ENCODE measurements at places on chromosomes 1 and 21.

DNA sequence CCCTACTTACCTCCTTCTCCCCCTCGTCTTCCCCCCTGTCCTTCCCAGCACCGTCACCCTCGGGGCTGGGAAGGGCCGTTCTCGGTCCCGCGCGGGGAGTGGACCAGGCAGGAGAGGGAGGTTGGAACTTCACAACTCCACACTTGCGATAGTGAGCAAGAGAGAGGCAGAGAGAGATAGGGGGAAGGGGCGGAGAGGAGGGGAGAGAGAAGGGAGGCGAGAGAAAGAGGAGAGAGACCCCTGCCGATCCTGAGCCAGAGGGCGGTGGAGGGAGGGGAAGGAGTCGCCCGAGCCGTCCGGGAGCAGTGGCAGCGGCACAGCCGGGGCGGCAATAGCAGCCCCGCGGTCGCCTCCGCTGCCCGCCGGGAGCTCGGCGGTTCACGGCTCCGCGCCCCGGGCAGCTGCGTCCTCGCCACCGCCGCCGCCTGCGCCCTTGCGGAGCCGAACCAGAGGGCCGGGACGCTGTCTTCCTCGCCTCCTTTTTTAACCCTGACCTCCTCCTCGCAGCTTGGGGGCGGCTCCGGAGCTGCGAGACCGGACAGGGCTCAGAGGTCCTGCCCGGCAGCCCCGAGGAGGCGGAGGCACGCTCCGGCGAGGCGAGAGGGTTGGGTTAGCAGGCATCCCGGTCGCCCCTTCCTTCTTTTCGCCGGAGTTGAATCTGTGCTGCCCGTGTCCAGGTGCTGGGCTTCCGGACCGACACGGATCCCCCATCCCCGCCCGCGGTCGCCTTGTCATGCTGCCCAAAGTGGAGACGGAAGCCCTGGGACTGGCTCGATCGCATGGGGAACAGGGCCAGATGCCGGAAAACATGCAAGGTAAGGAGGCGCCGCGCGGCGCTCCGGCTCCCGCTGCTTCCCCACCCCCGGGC lies 11.7 kb downstream of the NR5A2 start:
- no peak for DNase-seq

DNA sequence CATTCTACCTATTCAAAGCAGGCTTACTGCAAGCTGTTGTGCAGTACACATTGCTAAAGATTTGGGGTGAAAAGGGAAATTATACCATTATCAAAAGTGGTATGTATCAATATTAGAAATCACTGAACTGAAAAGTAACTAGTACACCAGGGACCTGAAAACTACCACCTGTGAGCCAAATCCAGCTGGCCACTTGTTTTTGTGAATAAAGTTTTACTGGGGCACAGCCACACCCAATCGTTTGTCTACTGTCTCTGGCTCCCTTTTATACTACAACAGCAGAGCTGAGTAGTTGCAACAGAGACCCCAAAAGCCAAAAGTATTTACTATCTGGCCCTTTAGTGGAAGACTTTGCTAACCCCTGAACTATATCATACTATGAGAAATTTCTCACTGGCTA lies 13.8 kb upstream of the CR1L start:
- no peak for DNase-seq

GRCh38 chr1:178784131-178784536 lies 59.1 kb downstream of the RALGPS2 start:
- DNase-seq: no peak

DNA sequence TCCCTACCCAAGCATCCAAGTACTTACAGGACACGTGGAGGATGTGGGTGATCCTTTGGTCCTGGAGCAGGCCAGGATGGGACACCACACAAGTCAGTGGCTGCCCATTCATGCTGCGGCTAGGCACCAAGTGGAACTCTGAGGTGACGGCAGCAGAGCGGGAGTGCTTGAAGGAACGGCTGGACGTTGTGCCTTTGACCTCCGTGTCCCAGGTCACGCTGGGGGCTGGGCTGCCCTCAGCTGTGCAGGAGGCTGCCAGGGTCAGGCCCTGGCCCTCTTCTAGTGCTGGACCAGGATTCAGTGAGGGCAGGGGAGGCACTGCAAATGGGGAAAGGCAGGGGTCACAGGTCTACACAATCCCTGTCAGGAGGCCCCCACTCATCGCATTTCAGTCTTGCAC lies 7.7 kb upstream of the ARHGAP30 start:
- no peak for DNase-seq

DNA sequence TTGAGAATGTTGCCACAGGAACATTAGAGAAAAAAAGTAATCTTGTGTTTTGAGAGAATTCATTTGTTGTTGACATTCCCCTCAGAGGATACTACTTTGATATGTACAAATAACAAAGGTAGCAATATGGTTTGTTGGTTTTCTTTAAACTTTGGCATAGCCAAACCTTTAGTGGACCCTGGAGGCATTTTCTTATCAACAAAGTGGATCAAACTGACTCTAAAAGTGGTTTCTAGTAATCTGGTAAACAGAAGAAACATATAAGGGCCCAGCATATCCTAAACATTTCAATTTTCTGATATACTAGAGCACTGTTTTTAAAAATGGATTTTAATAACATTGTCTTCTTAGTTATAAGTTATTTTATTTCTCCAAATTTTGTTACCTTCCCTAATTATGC lies 29.8 kb downstream of the POU2F1 start:
- no peak for DNase-seq

DNA sequence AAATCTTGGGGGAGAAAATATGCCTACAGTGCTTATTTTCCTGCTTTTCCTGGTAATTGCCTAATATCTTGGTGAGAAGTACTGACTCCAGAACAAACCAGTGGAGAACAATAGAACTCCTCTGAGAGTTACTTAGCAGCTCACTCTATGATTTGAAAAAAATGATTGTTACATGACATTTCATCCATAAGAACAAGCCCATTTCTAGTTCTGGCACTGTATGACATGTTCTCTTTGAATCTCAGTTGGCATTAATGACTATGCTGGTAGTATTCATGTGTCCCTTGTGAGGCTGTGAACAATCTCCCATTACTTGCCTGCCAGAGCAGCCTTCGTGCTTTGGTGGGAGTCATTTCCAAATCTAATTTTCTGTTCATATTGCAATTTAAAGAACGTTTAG lies 58.0 kb downstream of the CLIC4 start:
- no peak for DNase-seq

GRCh38 chr1:74474585-74474984 lies 37.8 kb downstream of the LRRC53 start:
- no peak for DNase-seq

DNA sequence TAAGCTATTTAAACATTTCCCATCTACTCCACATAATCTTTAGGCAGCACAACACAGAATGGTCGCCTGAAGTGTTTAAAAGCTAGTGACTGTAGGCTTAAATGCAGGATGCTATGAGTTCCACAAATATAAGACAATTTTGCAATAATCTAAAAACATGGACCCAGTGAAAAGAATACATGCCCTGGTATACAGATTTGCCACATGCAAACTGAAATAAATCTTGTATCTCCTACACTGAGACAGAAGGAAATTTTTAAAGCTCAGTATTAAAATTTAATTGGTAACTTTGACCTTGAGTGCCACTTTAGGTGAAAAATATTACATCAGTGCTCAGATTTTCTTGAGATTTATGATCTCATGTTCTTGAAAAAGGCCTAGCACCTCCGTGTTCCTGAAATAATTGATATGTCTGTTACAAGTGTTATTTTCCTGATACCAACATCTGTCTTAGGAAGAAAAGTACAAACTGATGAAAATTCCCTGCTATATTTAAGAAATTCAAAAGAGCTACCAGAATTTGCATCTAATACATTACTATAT lies 285.5 kb downstream of the VAV3 start:
- no peak for DNase-seq

- no peak for DNase-seq
These were observed 12.7 kb upstream of the VCAM1 start for GRCh38 chr1:100706856-100707255.

- DNase-seq: peak; percentile 62
These were observed 9.5 kb upstream of the B3GALNT2 start for GRCh38 chr1:235513495-235514366.

DNA sequence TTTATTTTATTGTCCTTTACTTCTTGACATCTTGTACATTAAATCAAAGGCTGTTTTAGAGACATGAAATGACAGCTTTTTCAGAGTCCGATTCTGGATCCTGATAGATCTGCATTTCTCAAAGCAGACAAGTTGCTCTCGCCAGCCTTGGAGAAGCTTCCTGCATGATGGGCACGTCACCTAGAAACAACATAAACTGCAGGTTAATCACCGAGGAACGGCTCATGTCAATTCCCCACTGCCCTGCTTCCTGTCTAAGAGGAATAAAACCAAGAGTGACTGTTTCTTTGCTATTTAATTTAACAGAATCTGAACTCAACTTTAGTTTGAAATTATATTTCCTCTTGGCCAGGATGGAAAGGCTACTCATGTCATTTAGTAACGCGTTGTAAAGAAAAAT lies 77.0 kb downstream of the RWDD3 start:
- no peak for DNase-seq

- no peak for DNase-seq
These were observed 448.6 kb downstream of the SETD4 start for GRCh38 chr21:35611708-35612132.

DNA sequence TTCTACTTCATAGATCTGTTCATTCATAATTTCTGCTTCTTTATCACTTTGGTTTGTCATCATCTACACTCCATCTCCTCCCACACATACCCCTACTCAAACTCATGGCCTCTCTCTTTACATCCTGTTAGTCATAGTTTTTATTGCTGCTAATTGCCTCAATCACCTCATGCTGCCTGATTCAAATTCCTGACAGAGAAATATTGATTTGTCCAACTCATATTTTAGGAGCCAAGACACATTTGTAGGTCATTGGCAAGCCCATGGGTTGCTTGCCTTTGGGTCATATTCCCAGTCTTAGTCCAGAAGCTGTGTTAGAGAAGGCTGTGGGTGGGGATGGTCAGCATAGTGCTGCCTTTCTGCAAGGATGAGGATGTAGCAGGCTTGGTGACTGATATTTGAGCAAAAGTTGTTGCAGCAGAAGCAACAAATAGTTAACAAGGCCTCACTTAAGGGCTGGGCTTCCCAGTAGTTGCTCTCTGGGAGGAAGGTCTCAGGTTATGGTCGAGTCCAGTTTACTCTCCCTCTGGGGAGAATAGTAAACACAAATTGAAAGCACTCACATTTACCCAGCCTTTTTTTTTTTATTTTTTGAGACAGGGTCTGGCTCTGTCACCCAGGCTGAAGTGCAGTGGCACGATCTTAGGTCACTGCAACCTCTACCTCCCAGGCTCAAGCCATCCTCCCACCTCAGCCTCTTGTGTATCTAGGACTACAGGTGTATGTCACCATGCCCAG lies 22.4 kb upstream of the EPS15 start:
- DNase-seq: no peak

DNA sequence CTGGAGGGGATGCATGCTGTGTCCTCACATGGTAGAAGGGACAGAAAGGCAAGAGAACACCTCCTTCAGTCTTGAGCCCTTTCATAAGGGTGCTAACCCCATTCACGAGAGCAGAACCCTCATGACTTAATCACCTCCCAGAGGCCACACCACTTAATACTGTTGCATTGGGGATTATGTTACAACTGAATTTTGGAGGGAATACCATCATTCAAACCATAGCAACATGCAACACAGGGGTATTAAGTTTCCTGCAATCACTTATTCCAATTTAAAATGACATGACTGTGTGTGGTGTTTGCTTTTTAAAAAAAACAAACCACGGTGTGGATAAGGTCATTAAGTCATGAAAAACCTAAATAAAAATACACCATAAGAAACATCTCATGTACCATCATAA lies 3.1 kb upstream of the LIN9 start:
- no peak for DNase-seq

- DNase-seq: no peak
These were observed 19.5 kb upstream of the EXO1 start for GRCh38 chr1:241828463-241829021.

- no peak for DNase-seq
These were observed 132.2 kb downstream of the GLUL start for GRCh38 chr1:182259229-182259872.

DNA sequence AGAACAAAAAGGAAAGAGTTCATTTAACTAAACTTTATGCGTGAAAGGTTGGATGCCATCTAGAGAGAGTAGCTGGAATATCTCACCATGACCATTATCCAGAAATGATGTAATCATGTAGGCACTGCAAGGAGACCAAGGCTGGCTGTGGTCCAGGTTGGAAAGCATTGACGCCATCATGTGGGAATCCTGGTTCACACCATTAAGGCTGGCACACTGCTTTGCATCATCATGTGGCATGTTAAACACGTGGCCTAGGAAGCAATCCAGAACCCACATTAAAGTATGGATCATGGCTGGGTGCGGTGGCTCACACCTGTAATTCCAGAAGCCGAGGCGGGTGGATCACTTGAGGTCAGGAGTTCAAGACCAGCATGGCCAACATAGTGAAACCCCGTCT lies 4.3 kb downstream of the ADAMTS1 start:
- DNase-seq: peak; percentile 95

- DNase-seq: no peak
These were observed 35.5 kb downstream of the AHDC1 start for GRCh38 chr1:27568300-27569087.

DNA sequence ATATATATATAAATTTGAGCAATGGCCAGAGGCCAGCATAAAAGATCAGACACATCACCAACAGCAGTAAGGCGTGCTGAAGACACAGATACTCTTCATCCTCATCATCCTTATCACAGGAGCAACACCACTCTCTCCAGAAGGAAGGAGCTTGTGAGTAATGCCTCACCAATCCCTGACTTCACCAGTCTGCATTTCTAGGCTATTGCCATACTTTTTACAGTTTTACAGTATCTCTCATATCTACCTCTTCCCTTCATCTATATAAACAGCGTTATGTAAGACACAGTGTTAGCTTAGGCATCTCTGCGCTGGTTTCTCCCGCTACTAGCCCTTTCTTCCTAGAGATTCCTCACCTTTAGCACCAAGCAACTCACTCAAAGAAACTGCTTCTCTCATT lies 2.4 kb upstream of the ABL2 start:
- peak; percentile 45 for DNase-seq

DNA sequence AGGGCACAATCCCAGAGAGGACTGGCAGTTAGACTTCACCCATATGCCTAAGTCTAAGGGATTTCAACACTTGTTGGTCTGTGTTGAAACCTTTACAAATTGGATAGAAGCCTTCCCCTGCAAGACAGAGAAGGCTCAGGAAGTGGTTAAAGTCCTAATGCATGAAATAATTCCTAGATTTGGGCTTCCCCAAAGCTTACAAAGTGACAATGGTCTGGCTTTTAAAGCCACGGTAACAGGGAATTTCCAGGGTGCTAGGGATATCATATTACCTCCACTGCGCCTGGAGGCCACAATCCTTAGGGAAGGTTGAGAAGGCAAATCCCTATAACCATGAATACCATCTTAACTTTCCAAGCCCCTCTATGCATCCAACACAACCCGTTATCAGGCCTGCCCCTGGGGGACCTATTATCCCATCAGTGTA lies 3.3 kb upstream of the FMO4 start:
- DNase-seq: no peak

Data from HS-27A (cell line).